Activated CD4-positive, alpha-beta T cell treated with anti-CD3 and anti-CD28 coated beads for 4 hours (primary cell): ENCODE measurements at places on chromosomes 1 and 21.

- no peak for DNase-seq
Measured at GRCh38 chr1:28507646-28508434, 2.0 kb downstream of the RCC1 start.

GRCh38 chr1:33099290-33100118, 18.6 kb downstream of the AZIN2 start:
- peak; percentile 55 for DNase-seq

DNA sequence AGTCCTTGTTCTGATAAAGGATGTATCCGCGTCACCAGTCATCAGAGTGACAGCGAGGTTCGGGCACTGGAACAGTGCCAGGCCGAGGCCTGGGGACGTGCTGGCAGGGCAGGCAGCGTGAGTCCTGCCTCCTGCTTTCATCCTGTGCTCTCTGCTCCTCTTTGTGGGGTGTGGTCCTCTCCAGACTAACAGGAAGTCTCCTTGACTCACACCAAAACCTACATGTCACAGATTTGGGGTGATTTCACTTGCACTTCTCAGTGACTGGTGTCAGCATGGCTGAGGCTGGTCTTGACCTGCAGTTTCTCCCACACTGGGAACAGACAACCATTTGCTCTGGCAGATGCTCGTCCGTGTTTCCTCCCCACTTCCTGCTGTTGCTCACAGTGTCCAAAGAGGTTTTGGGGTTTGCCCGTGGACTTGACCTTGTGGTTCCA, 8.8 kb upstream of the NLRP3 start:
- DNase-seq: peak; percentile 67

- DNase-seq: no peak
Measured at GRCh38 chr1:86821956-86822355, 92.0 kb downstream of the SELENOF start.

- no peak for DNase-seq
Measured at GRCh38 chr1:248054671-248055070, 8.0 kb downstream of the OR2L3 start.

- no peak for DNase-seq
Measured at GRCh38 chr1:178389441-178389840, 107.3 kb downstream of the CLEC20A start.

GRCh38 chr1:26142159-26142558, 16.7 kb upstream of the FAM110D start:
- no peak for DNase-seq

DNA sequence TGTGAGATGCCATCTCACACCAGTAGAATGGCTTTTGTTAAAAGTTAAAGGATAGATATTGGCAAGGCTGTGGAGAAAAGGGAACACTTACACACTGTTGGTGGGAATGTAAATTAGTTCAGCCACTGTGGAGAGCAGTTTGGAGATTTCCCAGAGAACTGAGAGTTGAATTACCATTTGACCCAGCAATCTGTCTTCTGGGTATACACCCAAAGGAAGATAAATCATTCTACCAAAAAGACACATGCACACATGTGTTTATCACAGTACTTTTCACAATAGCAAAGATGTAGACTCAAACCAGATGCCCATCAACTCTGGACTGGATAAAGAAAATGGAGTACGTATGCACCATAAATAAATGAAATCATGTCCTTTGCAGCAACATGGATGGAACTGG, 88.6 kb upstream of the LRRC8D start:
- no peak for DNase-seq

DNA sequence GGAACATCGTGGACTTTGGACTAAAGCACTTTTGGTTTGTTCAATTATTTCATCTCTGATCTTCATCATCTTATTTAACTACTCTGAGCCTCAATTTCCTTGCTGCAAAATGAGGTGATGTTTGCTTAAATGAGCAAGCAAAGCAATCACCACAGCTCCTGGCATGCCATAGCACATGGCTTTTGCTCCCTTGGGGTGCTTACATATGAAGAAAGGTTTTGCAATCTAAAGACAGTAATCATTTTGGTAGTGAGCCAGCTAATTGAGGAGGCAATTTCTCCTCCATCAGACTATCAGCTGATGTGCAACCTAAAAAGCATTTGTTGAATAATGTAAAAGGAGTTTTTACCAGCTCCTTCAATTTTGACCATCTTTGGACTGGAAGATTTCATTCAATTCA, 68.8 kb upstream of the KCNJ15 start:
- DNase-seq: no peak

- DNase-seq: no peak
Measured at GRCh38 chr1:227125929-227126545, 185.9 kb downstream of the COQ8A start.

DNA sequence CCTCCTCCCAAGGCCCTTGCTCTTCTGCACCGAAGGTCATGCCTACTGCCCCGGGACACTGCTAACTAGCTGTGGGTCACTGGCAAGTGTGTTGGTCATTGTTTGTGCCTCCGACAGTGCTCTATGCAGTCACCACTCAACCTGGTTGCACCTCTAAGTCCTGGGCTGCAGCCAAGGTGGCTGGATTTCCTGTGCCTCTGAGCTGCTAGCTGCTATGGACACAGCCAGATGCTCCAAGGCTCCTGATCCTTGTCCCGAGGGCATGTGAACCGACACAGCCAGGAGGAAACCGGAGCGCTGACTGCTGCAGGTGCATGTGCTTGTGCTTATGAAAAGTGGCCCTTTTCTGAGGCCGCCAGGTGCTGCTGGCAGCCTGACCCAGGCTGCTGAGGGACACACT, 14.7 kb upstream of the SPOCD1 start:
- DNase-seq: no peak
